Tibial artery (tissue), 4 donors: ENCODE measurements at places on chromosomes 12 and 14.

DNA sequence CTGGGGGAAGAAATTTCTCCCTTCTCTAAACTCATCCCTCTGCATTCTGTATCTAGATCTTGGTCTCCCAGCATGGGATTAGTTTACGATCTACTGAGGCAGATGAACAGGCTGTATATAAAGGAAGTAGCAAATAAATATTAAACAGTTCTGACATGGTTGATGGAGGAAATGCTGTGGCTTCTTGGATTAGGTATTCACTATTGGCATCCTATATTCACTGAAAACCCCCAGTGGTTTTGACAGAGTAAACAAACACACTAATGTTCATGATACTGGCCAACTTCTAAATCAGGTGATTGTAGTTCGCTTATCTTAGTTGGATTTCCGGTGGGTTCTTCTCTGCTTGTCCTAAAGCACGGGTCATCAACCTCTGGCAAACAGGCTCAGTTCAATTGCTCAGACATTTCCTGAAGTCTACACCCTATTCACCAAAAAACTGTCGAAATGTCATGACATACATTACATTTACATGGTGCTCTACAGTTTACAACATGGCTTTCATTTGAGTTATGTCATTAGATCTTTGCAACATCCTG lies 433.9 kb downstream of the EGLN3 start:
- no peak for DNase-seq
- no peak overlapping the region for H3K4me3 ChIP-seq
- H3K27ac ChIP-seq, result no peak overlapping the region
- H3K4me1 ChIP-seq, result no peaks in the 10 kb centered on the region

DNA sequence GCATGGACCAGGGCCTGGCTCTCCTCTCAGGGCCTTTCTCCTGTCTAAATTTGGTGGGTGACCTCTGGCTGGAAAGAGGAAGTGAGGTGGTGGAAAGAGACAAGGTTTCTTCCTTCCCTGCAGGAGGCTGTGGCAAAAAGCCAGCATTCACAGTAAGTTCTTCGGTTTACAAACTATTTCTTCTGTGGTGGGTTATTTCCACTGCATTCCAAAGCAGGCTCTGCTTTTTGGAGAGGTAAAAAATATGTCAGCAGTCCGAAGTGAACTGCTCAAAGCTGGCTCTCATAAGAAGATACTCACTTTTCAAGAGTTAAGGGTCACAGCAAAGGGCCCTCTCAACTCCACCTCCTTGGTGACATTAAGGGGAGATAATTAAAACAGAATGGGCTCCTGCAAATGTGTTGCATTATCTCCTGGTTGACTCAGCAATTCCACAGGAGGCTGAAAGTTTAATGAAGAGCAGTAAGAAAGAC lies 48.9 kb upstream of the POC1B start:
- H3K4me1 ChIP-seq, result no peaks in the 10 kb centered on the region
- H3K4me3 ChIP-seq, result no peak overlapping the region
- no peaks in the 10 kb centered on the region for H3K36me3 ChIP-seq
- no peaks in the 10 kb centered on the region for H3K27me3 ChIP-seq
- no peak for DNase-seq
- no peak overlapping the region for H3K27ac ChIP-seq

GRCh38 chr12:65015850-65016249 lies 105.3 kb downstream of the WIF1 start:
- no peaks in the 10 kb centered on the region for H3K36me3 ChIP-seq
- H3K27ac ChIP-seq, result no peak overlapping the region
- no peaks in the 10 kb centered on the region for H3K4me1 ChIP-seq

DNA sequence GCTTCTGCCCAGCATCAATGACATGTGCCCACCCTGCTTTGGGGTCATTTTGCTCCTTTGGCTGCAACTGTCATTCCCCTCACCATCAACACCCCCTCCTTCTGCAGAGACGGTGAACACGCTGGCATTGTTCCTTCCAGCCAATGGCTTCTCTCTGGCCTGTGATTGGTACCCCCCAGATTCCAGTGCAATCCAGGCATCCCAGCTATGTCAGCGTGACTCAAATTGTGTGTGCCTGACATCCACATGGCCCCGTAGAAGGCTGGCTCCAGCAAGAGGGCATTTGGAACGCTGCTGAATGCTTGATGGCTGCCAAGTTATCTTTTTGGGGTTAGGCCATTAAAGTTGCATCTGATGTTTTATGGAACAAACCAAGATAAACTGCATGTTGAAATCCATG lies 21.0 kb upstream of the CCND2 start:
- no peaks in the 10 kb centered on the region for H3K36me3 ChIP-seq
- H3K4me1 ChIP-seq, result no peaks in the 10 kb centered on the region
- DNase-seq, result no peak
- no peak overlapping the region for H3K27ac ChIP-seq
- H3K27me3 ChIP-seq, result no peaks in the 10 kb centered on the region

DNA sequence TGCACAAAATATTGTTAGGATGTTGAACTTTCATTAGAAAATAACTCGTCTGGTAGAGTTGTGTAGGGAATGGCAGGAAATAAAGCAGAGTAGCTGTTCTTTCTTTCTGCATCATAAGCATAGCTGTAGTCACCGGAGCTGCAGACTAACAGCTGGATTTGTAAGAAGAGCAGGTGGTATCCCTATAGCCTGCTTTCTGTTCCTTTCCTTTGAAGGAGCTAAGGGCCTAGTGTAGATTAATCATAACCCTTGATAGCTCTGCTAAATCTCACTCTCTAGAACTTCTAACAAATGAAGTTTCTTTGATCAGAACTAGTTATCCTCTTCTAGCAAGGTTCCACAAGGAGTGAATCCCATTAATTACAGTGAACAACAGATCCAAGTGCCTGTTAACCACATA lies 3.5 kb downstream of the LMO3 start:
- no peak overlapping the region for H3K4me3 ChIP-seq
- DNase-seq, result no peak
- H3K4me1 ChIP-seq, result peaks cover 8% of the 10 kb centered on the region
- no peak overlapping the region for H3K27ac ChIP-seq
- H3K27me3 ChIP-seq, result no peaks in the 10 kb centered on the region
- no peaks in the 10 kb centered on the region for H3K36me3 ChIP-seq

DNA sequence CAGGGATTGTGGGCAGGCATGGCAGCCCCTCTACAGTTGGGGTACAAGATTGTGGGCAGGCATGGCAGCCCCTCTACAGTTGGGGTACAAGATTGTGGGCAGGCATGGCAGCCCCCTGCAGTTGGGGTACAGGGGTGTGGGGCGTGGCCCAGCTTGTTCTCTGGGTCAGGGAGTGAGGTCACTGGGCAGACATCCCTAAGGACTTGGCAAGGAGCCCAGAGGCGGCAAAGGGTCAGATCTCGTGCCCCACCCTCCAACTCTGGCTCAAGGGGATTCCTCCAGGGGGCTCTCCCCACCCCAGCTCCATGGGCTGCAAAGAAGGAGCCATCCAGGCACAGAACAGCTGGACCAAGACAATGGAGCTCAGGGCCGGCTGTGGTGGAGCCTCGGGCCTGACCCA lies 25.8 kb upstream of the NUDT14 start:
- no peak overlapping the region for H3K27ac ChIP-seq
- no peak for DNase-seq
- no peak overlapping the region for H3K4me3 ChIP-seq
- peaks cover 18% of the 10 kb centered on the region for H3K36me3 ChIP-seq
- peaks cover 14% of the 10 kb centered on the region for H3K27me3 ChIP-seq

DNA sequence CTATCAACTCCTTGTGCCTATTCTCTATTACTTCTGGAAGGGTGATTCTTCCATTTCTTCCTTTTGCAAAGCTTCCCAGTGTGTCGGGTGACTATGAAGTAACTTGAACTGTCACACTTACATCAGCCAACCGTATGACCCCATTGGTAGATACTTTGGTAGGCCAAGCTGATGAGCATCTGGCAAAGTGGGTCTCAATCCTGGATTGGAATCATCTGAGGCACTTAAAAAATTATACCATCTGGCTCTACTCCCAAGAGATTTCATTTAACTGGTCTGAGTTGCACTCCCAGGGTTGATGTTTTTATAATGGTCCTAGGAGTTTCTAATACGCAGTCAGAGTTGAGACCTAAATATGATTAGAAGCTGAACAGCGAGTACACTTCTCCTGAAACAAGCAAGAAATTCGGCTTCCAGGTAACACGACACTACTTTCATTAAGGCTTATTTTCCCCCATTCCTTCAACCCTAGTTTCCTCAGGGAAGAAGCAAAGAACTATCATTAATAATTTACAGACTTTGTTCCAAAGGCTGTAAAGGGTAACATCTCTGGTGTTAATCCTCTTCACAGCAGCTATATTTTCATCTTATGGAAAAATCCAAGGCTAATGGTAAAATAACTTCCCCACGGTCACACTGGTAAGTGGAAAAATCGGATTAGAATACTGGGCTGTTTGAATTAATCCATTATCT lies 76.8 kb downstream of the PDE6H start:
- no peak overlapping the region for H3K4me3 ChIP-seq
- H3K36me3 ChIP-seq, result no peaks in the 10 kb centered on the region
- H3K4me1 ChIP-seq, result peaks cover 28% of the 10 kb centered on the region
- H3K27me3 ChIP-seq, result no peaks in the 10 kb centered on the region

DNA sequence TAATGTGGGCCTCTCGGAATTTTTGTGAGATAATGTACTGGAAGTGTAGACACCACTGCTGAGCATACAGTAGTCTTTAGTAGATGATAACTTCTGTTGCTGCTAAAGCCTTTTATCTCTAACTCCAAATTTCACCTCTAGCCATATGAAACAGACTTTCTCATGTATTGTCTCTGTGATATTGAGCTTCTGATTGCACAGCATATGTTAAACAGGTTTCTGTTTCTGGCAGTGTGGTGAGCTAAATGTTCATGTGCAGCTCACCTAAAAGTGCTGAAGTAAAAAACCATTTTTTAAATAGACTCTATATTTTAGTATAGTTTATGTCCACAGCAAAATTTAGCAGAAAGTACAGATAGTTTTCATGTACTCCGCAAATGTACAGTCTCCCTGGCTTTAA lies 89.3 kb upstream of the ALX1 start:
- no peak overlapping the region for H3K27ac ChIP-seq
- no peak for DNase-seq
- H3K27me3 ChIP-seq, result no peaks in the 10 kb centered on the region

DNA sequence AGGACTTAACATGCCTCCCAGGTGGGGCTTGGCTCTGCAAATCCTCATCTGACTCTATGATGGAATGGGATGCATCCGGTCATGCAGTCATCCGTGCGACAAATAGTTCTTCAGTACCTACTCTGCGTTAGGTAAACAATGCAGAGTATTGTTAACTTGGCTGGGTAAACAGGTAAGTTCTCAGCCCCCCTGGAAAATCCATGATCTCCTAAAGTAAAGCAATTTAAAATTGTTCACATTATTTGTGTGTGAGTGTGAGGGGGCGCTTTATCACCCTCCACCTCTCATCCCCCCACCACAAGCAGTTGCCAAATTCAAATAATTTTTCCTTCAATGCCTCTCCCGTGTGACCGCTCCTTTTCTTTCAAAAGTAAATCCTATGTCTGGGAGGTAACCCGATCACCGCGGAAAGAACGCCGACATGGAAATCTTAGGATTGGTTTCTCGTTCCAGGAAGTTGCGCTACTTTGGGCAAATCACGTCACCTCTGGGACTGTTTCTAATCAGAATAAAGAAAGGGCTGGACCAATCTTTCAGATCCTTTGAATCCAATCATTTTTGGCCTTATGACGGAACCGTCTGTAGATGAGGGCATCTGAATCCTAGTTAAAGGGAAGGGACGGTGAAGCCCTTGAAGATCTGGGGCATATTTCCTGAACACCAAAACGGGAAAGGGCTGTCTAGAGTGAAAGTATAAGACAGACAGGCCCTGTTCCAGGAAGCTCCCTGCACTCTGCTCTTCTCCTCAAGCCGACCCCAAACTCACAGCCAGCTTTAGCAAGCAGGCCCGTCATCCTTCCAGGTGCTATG lies 44.0 kb upstream of the SINHCAF start:
- DNase-seq, result peak; percentile 39
- H3K4me1 ChIP-seq, result peaks cover 11% of the 10 kb centered on the region
- H3K27me3 ChIP-seq, result no peaks in the 10 kb centered on the region
- H3K4me3 ChIP-seq, result peak overlapping the region; percentile 36

GRCh38 chr12:106125351-106126095 lies 13.2 kb downstream of the NUAK1 start:
- H3K27ac ChIP-seq, result peak overlapping the region; percentile 98
- H3K4me3 ChIP-seq, result no peak overlapping the region
- H3K4me1 ChIP-seq, result peaks cover 78% of the 10 kb centered on the region
- H3K36me3 ChIP-seq, result no peaks in the 10 kb centered on the region
- no peak for DNase-seq

- no peaks in the 10 kb centered on the region for H3K36me3 ChIP-seq
- peak overlapping the region; percentile 90 for H3K27ac ChIP-seq
- peak overlapping the region; percentile 76 for H3K4me3 ChIP-seq
- DNase-seq, result no peak
- no peaks in the 10 kb centered on the region for H3K27me3 ChIP-seq
- H3K4me1 ChIP-seq, result peaks cover 30% of the 10 kb centered on the region
Observed at GRCh38 chr12:42326541-42327226, 717 bp downstream of the PPHLN1 start.

GRCh38 chr14:72033365-72033764 lies 101.1 kb downstream of the RGS6 start:
- H3K4me1 ChIP-seq, result no peaks in the 10 kb centered on the region
- DNase-seq, result no peak
- no peaks in the 10 kb centered on the region for H3K27me3 ChIP-seq
- no peak overlapping the region for H3K4me3 ChIP-seq

GRCh38 chr14:28953973-28954372 lies 187.4 kb downstream of the FOXG1 start:
- DNase-seq, result no peak
- no peaks in the 10 kb centered on the region for H3K4me1 ChIP-seq
- no peak overlapping the region for H3K4me3 ChIP-seq
- no peak overlapping the region for H3K27ac ChIP-seq
- H3K27me3 ChIP-seq, result no peaks in the 10 kb centered on the region
- no peaks in the 10 kb centered on the region for H3K36me3 ChIP-seq

GRCh38 chr12:96334502-96334901 lies 65.7 kb downstream of the CDK17 start:
- H3K4me1 ChIP-seq, result no peaks in the 10 kb centered on the region
- DNase-seq, result no peak
- H3K27ac ChIP-seq, result no peak overlapping the region
- peaks cover 13% of the 10 kb centered on the region for H3K36me3 ChIP-seq
- no peak overlapping the region for H3K4me3 ChIP-seq

DNA sequence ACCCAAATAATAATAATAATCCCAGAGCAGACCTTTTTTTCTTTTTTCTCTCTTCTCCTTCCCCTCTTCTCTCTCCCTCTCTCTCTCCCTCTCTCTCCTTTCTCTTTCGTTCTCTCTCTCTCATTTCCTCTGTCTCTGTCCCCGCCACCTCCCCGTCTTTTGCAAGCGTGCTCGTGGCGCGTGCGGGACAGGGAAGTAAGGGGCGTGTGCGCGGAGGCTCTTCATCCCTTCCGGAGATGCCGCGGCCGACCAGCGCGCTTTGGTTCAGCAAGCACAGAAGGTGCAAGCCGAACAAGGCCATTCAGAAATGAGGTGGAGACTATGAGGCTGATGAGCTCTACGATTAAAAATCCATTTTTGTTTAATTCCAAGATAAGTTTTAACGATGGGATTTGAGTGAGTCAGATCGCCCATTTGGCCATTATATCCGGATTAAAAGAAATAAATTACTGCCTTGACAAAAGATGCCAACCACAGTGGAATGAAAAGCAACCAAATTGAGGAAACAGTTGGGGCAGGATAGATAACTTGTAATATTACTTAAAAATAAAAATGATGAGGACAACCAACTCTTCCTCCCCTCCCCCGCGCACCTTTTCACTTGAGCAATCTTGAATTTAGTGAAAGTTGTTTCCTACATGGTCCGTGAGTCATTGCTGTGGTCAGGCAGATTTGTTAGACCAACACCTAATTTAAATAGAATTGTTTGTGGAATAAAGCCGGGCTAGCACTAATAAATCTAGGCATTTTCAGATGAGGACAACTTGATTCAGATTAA lies 1.2 kb upstream of the AMIGO2 start:
- DNase-seq, result peak; percentile 81
- H3K27ac ChIP-seq, result peak overlapping the region; percentile 98
- H3K4me3 ChIP-seq, result peak overlapping the region; percentile 70
- no peaks in the 10 kb centered on the region for H3K27me3 ChIP-seq
- no peaks in the 10 kb centered on the region for H3K36me3 ChIP-seq
